ENCODE measurements at places on chromosomes 6 and 20. TPM values are rescaled to one million over a fixed set of nuclear protein-coding genes. Genes with fewer than 3 reads are reported as not detected.

DNA sequence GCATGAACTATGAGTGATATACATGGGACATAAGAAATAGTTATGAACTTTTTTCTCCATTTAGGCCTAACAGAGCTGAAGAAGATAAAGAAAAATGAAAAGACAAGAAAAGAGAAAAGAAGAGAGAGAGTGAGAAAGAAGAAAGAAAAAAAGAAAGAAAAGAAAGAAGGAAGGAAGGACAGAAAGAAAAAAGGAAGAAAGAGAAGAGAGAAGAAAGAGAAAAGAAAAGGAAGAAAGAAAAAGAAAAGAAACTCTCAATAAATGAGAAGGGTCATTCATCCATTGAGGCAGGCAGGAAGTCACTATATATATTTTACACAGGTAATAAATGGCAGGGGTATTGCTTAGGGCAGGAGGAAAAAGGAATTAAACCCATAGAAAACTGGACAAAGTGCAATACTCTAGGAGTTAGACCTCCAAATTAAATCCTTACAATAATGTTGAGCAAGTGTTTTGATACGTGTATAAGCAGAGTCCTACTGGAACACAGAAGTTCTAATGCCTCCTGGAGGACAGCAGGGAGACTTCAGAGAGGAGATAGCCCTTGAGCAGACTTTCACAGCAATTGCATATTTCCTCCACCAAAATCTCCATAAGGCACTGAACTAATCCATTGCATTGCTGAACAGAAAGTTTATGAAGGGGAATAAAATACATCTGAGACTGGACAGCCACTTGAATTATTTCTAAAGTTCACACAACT is 86.4 kb upstream of the TENT5A start:
- DNase-seq, result no peak

HSPA1L gene
- 1.5 TPM for total RNA-seq

FNDC11 gene
- 1.5 TPM for total RNA-seq

MAK gene
- total RNA-seq, result 1.1 TPM

Measured in neural crest cell (in vitro differentiated cells).